HS-5 (cell line): ENCODE measurements at places on chromosomes 5 and 9.

GRCh38 chr9:82115331-82115730, 126.8 kb downstream of the SPATA31D1 start:
- no peak for DNase-seq

DNA sequence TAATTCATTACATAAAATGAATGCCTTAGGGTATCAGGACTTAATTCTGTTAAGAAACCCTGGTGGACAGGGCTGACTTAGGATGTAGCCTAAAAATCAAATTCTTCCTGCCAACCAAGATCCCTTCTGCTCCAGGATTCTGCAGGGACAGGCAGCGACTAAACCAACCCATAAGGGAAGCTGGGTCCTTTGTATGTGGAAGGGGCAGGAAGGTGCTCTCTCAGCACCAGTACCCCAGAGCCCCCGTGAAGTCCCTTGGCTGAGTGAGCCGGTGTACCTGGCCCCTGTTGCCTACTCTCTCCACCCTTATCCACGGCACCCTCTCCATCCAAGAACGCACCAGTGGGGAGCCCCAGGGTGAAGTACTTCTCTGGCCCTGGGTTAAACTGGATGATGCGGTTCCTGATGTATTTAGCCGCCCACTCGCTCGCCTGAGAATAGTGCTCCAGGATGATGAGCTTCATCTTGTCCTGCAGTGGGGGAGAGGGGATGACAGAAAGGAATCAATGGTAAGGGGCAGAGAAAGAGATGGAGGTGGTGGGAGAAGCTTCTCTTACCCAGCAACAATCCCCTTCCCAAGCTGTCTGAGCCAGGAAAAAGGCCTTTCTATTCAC, 1.1 kb downstream of the GNPDA1 start:
- no peak for DNase-seq

GRCh38 chr5:123125962-123126732, 37.1 kb downstream of the PRDM6 start:
- no peak for DNase-seq

DNA sequence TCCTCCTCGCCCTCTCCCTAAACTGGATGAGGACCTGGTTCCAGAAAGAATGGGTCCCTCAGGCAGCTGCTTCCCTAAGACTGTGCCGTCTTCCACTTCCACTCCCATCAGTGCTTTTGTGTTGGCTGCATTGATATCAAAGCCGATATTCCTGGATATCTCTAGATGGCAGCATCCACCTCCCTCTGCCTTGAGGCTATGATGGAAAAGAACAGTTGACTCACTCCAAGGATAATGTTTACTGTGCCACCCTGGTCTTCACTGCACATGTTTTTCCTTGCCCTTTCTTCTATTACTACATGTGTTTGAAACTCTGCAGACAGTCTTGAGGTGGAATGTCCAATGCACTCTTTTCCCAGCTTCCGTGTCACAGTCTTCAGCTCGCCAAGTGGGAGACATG, 211.6 kb downstream of the MAST4 start:
- peak; percentile 18 for DNase-seq

- DNase-seq = no peak
Measured at GRCh38 chr5:62698756-62699155, 120.1 kb downstream of the LRRC70 start.

DNA sequence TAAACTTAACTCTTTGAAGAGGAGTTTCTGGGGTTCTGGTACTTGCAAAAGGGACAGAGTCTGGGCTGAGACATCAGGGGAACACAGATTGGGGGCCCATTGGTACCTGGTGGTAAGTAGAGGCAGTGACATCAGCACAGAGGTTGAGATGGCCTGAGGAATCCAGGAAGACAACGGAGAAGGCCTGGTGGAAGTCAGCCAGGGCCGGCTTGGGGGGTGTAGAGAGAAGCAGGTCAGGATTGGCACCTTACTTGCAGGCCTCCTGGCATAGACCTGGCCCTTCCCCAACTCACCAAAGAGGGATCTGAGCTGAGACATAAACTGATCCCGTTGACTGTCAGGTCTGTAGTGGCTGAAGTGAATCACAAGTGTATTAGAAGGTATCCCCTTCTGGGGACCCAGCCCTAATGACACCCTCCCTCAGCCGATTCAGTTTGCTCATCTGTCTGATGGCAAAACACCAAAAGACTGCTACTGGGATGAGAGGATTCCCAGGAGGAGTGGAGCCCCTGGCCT, 5.5 kb downstream of the NOL6 start:
- no peak for DNase-seq

DNA sequence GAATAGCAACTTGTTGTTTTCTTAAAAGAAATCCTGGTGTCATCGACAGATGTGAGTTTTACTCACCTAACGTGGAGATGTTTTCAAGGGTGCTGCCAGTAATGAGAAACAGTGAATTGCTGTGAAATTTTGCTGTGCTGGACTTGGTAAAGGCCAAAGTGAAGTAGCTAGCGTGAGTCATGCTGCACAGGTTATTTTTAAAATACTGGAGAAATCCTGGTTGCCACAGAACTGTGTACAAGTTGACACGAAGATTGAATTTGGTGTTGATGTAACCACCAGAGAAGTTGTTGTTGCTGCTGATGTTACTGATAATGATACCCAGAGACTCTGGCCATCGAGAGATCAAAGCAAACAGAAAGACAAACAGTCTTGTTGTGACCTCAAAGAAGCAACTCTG, 187.9 kb upstream of the NFIL3 start:
- no peak for DNase-seq

- DNase-seq = no peak
Measured at GRCh38 chr5:3258050-3258449, 337.6 kb upstream of the IRX1 start.

- DNase-seq = no peak
Measured at GRCh38 chr5:135207866-135208265, 173.8 kb upstream of the PITX1 start.

GRCh38 chr9:7912037-7912535, 112.5 kb upstream of the DMAC1 start:
- DNase-seq = no peak

- DNase-seq = no peak
Measured at GRCh38 chr5:171534043-171534895, 114.8 kb downstream of the FGF18 start.

DNA sequence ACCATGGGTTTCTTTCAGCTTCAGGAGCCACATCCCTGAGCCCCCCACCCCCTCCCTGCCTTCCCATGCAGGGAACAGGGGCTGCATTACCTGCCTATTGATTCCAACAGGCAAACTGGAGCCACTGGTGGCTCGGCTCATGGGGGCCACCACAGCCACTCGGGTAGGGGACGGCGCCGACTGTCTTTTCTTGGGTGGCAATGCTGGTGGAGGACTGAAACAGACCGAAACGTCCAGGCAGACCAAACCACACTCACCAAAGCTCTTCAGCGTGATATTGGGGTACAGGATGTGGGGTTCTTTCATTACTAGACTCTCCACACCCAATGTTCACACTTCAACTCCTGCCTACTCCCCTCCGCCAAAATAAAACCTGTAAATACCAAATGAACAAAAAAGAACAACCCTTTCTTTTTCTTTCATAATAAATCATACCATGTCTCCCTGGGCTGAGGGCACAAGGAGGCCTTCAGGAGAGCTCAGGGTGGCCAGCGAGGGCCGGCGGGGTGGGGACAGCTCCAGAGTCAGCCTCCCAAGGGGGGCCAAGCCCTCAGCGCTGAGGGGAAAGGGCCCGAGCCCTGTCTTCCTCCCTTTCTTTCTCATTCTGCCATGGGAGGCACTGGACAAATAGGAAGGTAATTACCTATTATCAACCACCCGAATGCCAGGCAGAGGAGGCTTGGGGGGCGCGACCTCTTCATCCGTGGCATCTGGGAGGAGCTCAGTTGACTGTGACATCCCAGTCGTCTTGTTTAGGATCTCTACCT, 83.3 kb downstream of the PRRT1B start:
- DNase-seq = no peak

DNA sequence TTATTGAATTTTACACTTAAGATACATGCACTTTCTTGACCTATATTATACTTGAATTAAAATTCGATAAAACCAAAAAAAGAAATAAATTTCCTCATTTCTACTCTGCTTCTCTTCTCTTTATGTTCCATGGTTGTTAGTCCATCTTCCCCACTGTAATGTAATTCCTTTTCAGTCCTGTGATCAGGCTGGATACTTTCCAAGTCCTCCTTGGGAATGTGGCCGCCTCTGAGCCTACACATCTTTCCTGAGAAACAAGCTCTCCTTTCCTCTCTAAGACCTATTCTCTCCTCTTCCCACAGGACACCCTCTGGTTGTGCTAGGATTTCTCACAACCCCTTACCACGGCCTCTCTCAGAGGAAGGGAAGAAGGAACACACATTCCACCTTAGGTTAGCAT, 285.1 kb downstream of the DNAH5 start:
- DNase-seq = no peak

DNA sequence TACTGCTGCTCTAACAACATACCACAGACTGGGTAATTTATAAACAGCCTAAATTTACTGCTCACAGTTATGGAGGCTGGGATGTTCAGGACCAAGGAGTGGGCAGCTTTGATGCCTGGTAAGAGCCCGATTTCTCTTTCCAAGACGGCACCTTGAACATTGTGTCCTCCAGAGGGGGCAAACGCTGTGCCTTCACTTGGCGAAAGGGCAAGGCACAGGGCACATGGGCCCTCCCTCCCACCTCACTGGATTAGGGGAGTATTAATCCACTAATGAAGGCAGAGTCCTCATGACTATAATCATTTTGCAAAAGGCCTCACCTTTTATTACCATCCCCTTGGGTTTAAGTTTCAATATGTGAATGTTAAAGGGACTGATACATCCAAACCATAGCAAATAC, 397.7 kb downstream of the TMEM38B start:
- DNase-seq = no peak

- DNase-seq = no peak
Measured at GRCh38 chr5:43609752-43610151, 6.8 kb downstream of the NNT start.

- no peak for DNase-seq
Measured at GRCh38 chr5:76736679-76737556, 21.0 kb downstream of the F2R start.

- DNase-seq = no peak
Measured at GRCh38 chr9:117073539-117074341, 341.1 kb downstream of the ASTN2 start.

DNA sequence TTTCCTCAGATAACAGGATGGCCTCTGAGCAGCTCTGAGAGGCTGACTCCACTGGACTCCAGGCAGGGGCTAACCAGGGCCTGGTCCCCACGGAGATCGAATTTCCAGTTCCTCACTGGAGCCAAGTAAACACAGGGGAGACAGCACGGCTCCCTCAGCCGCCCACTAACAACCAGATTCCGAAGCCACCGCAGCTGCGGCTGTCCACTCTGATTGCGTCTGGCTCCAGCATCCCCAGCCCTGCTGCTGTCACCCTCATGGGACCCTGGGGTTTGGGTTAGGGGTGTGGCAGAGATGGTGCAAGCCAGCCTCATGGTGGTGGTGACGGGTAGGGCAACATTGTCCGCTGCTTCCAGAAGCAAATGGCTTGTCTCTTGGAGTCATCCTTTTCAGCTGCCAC, 172.6 kb downstream of the RGS3 start:
- DNase-seq = no peak

DNA sequence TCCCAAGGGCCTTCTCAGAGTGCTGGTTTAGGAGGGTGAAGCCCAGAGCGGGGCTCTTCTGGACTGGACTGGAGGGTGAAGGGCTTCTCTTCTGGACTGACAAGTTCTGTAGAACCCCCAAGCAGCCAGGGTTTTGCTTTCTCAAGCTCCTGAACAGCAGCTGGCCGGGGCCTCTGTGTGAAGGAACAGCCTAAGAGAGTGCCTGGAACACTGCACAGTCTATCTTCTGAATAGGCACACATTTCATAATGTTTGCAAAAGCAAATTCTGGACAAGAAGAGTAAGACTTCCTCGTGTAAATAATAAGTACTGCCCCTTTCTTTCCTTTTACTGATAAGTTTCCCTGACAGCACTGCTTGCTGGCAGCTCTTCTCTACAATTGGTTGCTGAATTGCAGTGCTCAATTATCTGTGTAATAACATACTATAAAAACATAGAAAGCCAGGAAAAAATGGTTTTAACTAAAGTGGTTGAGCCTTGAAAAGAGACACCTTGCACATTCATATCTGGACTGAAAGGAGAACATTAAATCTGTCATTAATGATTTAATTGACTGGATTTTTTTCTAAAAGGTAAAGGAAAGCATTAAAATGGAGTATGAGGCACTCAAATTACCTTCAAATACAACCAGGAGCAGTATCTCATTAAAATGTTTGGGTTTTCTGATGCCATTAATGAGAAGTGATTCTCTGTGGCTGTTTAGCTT, 20.5 kb downstream of the MAST4 start:
- DNase-seq = no peak

GRCh38 chr5:157729858-157730257, 1.4 kb upstream of the THG1L start:
- DNase-seq = no peak

GRCh38 chr5:53601570-53601969, 41.1 kb downstream of the NDUFS4 start:
- peak; percentile 14 for DNase-seq

DNA sequence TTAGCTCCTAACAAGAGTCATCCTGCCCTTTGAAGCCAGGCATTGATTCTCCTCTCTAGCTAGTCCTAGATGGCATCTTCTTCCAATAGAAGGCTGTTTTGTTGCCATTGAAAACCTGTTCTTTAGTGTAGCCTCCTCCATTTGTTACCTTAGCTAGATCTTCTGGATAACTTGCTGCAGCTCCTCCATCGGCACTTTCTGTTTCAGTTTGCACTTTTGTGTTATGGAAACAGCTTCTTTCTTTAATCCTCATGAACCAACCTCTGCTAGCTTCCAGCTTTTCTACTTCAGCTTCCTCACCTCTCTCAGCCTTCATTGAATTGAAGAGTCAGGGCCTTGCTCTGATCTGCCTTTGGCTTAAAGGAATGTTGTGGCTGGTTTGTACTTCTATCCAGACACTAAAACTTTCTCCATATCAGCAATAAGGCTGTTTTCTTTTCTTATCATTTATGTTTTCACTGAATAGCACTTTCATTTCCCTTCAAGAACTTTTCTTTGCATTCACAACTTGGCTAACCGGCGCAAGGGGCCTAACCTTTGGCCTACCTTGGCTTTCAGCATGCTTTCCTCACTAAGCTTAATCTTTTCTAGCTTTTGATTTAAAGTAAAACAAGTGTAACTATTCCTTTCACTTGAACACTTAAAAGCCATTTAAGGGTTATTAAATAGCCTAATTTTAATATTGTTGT, 166.5 kb upstream of the SLC12A2 start:
- DNase-seq = no peak

GRCh38 chr5:79849061-79849460, 142.0 kb downstream of the MTX3 start:
- DNase-seq = no peak

DNA sequence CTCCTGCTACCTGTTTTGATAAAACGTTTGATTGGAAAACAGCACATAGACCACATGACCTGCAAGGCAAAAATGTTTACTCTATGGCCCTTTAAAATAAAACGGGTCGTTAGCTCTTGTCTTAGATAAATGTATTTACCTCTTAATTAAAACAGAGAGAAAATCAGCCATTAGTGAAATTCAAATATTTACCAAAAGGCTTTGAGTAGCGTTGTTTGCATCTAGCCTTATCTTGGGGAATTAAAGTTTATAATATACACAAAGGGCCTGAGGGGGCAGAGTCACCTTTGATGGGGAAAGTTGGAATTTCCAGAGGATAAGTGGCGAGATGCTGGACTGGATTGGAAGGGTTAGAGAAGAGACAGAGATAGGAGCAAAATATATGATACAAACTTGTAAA, 111.3 kb downstream of the FBXO4 start:
- no peak for DNase-seq
